Purkinje cell (primary cell): ENCODE measurements at places on chromosomes 1 and 21. TPM values are rescaled to one million over a fixed set of nuclear protein-coding genes. Genes with fewer than 3 reads are reported as not detected.

TCP10L gene
- 0.48 and 7.4 TPM in 2 replicates for polyA plus RNA-seq

OR10X1 gene
- polyA plus RNA-seq: not detected in 2 replicates

SPRR2B gene
- not detected in 2 replicates for polyA plus RNA-seq

DIO1 gene
- not detected in 2 replicates for polyA plus RNA-seq

C1orf226 gene
- polyA plus RNA-seq: 0.78 and 1.1 TPM in 2 replicates

FAF1 gene
- 43.4 and 48.2 TPM in 2 replicates for polyA plus RNA-seq
